Right ventricle myocardium superior (tissue), 1 donor: ENCODE measurements at places on chromosomes 1 and 21. TPM values are rescaled to one million over a fixed set of nuclear protein-coding genes. Genes with fewer than 3 reads are reported as not detected.

DNA sequence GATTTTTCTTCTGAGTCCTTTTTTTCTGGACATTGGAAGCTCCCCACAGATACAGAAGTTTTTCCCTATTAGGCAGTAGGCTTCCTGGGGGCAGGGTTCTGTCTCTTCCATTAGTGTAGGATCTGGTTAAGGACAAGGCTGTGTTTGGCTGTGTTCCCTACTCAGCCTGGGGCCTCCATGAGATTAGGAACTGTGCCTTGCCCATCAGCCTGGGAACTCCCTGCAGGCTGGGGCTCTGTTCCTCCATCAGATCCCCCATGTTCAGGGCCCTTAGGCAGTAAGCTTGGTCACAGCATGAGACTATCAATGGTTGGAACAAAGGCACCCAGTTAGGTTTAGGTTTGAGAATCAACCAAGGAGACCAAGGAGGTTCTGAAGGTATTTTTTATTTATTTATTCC, 22.7 kb downstream of the NAV1 start:
- DNase-seq, result no peak

DNA sequence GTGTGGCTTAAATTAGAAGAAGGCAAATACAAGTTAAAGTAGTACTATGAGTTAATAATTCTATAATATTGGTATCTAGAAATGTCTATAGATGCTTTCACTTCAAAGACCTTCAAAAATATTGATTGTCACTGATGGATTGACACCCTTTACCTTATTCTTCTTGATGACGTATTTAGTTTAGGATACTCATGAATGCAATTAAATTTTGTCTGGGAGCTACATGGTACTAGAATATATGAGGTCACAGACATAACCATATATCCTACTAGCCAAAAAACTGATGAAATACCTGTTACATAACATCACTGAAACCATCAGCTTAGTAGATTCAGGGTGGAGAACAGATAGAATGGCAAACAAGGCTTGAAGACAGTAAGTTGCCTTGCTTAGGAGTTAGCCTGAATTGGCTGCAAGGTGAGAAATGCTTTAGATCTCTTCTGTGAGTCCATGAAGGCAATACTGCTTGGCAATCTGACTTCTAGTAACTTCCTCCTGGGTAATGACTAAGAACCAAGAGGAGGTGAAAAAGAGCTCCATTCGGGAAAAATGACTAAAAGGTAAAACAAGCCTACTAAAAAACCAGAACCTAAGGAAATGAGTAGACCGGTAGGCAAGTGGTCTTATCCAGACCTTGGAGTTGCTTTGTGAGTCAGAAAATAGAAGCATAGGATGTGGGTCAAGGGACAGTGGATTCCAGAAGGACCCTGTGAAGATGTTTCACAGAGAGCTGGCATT, 16.9 kb upstream of the ARHGAP29 start:
- no peak for DNase-seq

The VAV3 gene
- total RNA-seq, result 1.6 TPM

- DNase-seq, result no peak
Measured at GRCh38 chr21:21963911-21964310, 965.7 kb downstream of the NCAM2 start.
